Gastrocnemius medialis (tissue), 4 donors: ENCODE measurements at places on chromosomes 11 and 22.
A peak's percentile ranks its signal among the peaks of the same experiment; 100 is the strongest.

GRCh38 chr11:100810146-100810545 lies 123.1 kb downstream of the ARHGAP42 start:
- no peaks in the 10 kb centered on the region for H3K36me3 ChIP-seq
- no peak for DNase-seq
- no peak overlapping the region for H3K27ac ChIP-seq
- no peaks in the 10 kb centered on the region for H3K27me3 ChIP-seq
- no peak overlapping the region for H3K4me3 ChIP-seq

DNA sequence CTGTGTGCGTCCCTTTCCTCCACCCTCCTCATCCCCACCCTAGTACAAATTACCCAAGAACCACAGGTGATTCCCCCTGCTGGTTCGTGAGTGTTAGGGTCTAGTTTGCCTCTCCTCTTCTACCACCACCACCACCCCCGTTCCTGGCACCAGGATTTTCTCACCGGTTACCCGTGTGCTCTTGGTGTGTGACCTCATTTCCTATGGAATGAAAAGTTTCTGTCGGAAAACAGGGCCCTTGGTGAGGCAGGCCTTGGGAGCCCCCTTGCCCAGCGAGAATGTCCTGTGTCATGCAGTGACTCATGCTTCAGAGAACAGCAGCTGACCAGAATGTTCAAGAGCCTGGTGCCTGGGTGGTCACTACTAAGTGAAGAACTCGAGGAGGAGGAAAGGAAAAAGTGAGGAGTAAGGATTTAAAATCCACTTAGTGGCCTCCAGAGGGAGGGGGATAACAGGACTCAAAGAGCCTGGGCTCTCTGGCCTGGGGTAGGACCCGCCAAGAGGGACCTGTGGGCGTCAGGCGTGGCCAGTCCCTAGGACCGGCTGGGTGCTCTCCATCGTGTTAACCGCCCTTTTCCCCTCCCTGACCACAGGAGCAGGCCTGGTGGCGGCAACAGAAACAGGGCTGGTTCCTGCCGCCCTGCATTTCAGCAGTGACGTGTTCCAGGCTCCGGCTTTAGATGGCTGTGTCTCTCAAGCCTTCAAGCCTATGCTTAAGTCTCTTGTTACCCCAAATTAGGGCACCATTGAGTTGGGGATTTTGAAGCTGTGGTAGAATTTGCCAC lies 30.2 kb downstream of the C22orf31 start:
- peak overlapping the region; percentile 79 for H3K27ac ChIP-seq
- DNase-seq = peak; percentile 67
- H3K27me3 ChIP-seq = no peaks in the 10 kb centered on the region
- no peaks in the 10 kb centered on the region for H3K36me3 ChIP-seq
- peak overlapping the region; percentile 70 for H3K4me3 ChIP-seq

DNA sequence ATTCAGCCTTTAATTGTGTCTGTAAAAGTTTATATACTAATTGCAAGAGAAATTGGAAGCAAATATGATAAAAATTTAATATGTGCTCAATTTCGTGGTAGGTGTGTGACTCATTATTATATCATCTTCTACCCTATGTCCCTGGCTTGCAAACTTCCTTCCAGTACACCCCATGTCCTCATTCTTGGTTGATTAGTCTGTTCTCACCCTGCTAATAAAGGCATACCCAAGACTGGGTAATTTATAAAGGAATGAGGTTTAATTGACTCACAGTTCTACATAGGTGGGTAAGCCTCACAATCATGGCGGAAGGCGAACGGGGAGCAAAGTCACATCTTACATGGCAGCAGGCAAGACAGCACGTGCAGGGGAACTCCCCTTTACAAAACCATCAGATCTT lies 11.9 kb downstream of the MRGPRX3 start:
- no peaks in the 10 kb centered on the region for H3K27me3 ChIP-seq
- no peaks in the 10 kb centered on the region for H3K36me3 ChIP-seq
- H3K27ac ChIP-seq = no peak overlapping the region
- H3K4me1 ChIP-seq = no peaks in the 10 kb centered on the region
- no peak for DNase-seq
- H3K4me3 ChIP-seq = no peak overlapping the region

GRCh38 chr11:111046291-111046690 lies 199.2 kb upstream of the POU2AF2 start:
- H3K4me3 ChIP-seq = no peak overlapping the region
- no peak overlapping the region for H3K27ac ChIP-seq
- H3K36me3 ChIP-seq = no peaks in the 10 kb centered on the region

GRCh38 chr11:109236696-109237095 lies 185.3 kb upstream of the C11orf87 start:
- DNase-seq = no peak
- no peak overlapping the region for H3K27ac ChIP-seq
- no peaks in the 10 kb centered on the region for H3K27me3 ChIP-seq
- H3K4me1 ChIP-seq = no peaks in the 10 kb centered on the region
- no peaks in the 10 kb centered on the region for H3K36me3 ChIP-seq

DNA sequence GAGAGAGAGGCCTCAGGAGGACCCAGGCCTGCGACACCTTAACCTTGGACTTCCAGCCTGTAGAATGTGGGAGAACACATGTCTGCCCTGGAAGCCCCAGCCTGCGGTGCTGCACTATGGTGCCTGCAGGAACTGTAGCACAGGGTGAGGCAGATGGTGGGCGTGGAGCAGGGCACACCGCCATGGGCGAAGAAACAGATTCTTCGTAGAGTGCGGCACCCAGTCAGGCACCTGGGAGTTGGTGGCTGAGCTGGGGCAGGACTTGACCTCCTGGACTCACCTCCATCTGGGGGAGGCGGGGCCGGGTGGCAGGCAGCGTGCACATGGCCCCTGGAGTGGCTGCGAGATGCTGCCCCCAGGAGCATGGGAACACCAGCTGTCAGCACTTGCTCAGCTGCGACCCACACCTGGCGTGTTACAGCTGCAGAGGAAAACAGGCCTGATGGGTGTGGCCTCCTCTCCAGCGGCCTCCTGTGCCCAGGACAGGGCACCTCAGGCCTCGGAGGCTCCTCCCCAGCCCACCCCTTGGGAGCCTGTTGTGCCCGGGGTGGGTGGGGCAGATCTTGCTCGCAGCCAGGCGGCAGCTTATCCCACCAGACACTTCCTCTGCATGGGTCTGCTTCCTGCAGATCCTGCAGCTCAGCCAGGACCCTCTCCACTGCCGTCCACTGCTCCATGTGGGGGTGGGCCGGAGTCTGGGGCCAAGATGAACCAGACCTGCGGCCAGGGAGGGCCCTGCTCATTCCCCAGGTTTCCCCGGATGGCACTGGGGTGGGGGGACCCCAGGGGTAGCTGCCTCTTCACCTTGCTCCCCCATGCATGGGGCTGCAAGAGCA lies 80.4 kb downstream of the MYEOV start:
- H3K27ac ChIP-seq = no peak overlapping the region
- no peak overlapping the region for H3K4me3 ChIP-seq
- no peaks in the 10 kb centered on the region for H3K27me3 ChIP-seq
- no peaks in the 10 kb centered on the region for H3K36me3 ChIP-seq

DNA sequence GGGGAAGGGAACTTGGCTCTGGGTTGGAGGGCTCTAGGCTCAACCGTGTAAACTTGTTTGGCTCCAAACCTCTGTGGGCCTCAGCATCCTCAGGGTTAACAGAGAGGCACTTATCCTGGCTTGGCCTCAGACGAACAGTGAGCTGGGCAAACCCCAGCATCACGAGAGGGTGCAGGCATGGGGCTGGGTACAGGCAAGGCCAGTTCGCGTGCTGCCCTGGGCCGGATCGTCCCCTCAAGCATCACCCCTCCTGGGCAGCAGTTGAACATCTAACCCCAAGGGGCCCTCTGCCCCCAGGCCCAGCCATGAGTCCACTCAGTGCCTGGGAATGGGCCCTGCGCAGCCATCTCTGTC lies 1.9 kb downstream of the EHBP1L1 start:
- H3K4me3 ChIP-seq = peak overlapping the region; percentile 97
- H3K27me3 ChIP-seq = no peaks in the 10 kb centered on the region
- H3K4me1 ChIP-seq = peaks cover 64% of the 10 kb centered on the region
- DNase-seq = peak; percentile 58
- H3K36me3 ChIP-seq = peaks cover 33% of the 10 kb centered on the region

- no peak for DNase-seq
- peaks cover 3% of the 10 kb centered on the region for H3K27me3 ChIP-seq
- H3K27ac ChIP-seq = no peak overlapping the region
- H3K36me3 ChIP-seq = no peaks in the 10 kb centered on the region
- H3K4me3 ChIP-seq = no peak overlapping the region
These were observed 8.6 kb downstream of the MUC5B start for GRCh38 chr11:1231396-1232020.
